ENCODE measurements at places on chromosomes 5 and 9.

- DNase-seq: no peak
Measured at GRCh38 chr9:115694991-115695390, 458.6 kb upstream of the PAPPA start.

DNA sequence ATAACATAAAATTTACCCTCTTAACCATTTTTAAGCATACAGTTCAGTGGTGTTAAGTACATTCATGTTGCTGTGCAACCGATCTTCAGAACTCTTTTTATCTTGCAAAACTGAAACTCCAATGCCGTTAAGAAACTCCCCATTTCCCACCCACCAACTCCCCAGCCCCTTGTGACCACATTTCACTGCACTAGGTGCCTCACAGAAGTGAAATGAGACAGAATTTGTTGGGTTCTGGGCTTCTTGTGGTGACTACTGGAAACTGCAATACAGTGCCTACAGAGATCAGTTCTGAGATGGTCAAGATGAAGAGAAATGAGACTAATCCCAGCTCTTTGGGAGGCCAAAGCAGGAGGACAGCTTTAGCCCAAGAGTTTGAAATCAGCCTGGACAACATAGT is 202.1 kb upstream of the SLC30A5 start:
- no peak for DNase-seq

GRCh38 chr9:128231638-128232527 is 28.7 kb downstream of the DNM1 start:
- DNase-seq: no peak

DNA sequence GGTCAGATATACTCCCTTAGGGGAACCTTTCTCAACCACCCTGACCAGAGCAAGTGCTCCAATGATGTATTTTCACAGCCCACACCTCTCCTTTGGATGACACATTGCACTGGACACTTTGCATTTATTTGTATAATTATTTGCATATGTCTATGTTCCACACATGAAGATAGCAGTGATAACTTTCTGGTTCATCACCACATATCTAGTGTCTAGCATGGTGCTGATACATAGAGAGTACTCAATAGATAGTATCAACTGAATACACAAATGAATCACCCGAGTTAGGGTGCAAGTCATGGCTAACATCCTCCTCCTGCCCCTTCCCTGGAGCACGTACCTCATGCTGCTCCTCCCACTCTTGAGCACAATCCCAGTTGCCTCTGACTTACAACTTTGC is 617.6 kb downstream of the EBF1 start:
- no peak for DNase-seq

Data from dermis blood vessel endothelial cell (primary cell).